ENCODE measurements at places on chromosomes 3 and 15. TPM values are rescaled to one million over a fixed set of nuclear protein-coding genes. Genes with fewer than 3 reads are reported as not detected.

SERINC4 gene
- 0.12 TPM for total RNA-seq

ZXDC gene
- total RNA-seq: 8.3 TPM

PXYLP1 gene
- 10.6 TPM for total RNA-seq

GOLGA6L4 gene
- total RNA-seq: 0.28 TPM

SAMD7 gene
- total RNA-seq: not detected

KNG1 gene
- not detected for total RNA-seq

CYP1A2 gene
- not detected for total RNA-seq

IL20RB gene
- 1.2 TPM for total RNA-seq

FOXB1 gene
- not detected for total RNA-seq

SPSB4 gene
- 0.13 TPM for total RNA-seq

TLR9 gene
- total RNA-seq: not detected

IGDCC3 gene
- total RNA-seq: not detected

SKOR1 gene
- 0.03 TPM for total RNA-seq

UROC1 gene
- not detected for total RNA-seq

MOBP gene
- total RNA-seq: 0.02 TPM

HRH1 gene
- total RNA-seq: 9.5 TPM

DNAH12 gene
- 0.12 TPM for total RNA-seq

SLC28A1 gene
- total RNA-seq: not detected

MST1R gene
- 8.6 TPM for total RNA-seq

GOLGA6B gene
- 0.09 TPM for total RNA-seq

WDR82 gene
- total RNA-seq: 50.0 TPM

EPHB1 gene
- total RNA-seq: not detected

PODXL2 gene
- 7.8 TPM for total RNA-seq

ZBBX gene
- total RNA-seq: not detected

MNS1 gene
- 2.7 TPM for total RNA-seq

AGBL1 gene
- total RNA-seq: not detected

MESP2 gene
- 0.62 TPM for total RNA-seq

GRAMD1C gene
- total RNA-seq: 1.4 TPM

SSUH2 gene
- total RNA-seq: 1.0 TPM

CHAC1 gene
- total RNA-seq: 6.9 TPM

CAMK2N2 gene
- 1.1 TPM for total RNA-seq

ZMYND10 gene
- 1.2 TPM for total RNA-seq

PTH1R gene
- 0.28 TPM for total RNA-seq

AP3B2 gene
- 0.64 TPM for total RNA-seq

SIDT1 gene
- total RNA-seq: 0.19 TPM

All from A549 treated with DMSO at 1 μM for 4 hours (cell line).